ENCODE measurements at places on chromosomes 5 and 9.

- no peak for DNase-seq
These were observed 20.0 kb upstream of the TEX48 start for GRCh38 chr9:114701988-114702387.

DNA sequence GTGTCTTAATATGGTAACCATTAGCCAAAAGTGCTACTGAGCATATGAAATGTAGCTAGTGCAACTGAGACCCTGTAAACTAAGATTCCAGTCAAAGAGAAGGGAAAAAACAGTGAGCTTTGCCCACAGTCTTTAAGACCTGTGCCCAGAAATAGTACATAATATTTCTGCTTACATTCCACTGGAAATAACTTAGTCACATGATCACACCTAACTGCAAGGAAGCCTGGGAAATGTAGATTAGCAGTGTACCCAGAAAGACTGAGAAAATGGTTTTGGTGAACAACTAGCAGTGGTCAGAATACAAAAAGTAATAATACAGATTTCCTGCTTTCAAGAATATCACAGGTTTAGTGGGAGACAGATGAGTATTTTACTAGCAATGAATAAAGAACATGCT is 2.5 kb upstream of the CPLANE1 start:
- DNase-seq, result no peak

GRCh38 chr9:134295101-134295745 is 31.0 kb upstream of the RXRA start:
- DNase-seq, result no peak

GRCh38 chr9:123335193-123335985 is 20.6 kb upstream of the CRB2 start:
- DNase-seq, result no peak

DNA sequence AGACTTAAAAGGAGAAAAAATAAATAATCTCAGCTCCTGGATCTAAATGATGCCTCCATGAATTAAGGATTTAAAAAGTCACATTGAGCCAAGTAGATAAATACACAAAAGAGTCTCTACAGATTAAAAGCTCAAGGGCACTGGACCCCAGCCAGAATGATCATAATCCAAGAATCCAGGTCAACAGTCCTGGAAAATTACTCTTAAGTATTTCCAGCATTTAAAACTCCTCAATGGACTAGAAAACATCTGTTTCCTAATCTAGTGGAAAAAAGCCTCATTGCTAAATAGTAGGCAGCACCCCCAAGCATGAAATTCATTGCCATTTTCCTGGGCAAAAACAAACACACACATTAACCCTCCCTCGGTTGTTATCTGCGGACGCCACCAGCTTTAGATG is 96.8 kb downstream of the FRMD3 start:
- no peak for DNase-seq

DNA sequence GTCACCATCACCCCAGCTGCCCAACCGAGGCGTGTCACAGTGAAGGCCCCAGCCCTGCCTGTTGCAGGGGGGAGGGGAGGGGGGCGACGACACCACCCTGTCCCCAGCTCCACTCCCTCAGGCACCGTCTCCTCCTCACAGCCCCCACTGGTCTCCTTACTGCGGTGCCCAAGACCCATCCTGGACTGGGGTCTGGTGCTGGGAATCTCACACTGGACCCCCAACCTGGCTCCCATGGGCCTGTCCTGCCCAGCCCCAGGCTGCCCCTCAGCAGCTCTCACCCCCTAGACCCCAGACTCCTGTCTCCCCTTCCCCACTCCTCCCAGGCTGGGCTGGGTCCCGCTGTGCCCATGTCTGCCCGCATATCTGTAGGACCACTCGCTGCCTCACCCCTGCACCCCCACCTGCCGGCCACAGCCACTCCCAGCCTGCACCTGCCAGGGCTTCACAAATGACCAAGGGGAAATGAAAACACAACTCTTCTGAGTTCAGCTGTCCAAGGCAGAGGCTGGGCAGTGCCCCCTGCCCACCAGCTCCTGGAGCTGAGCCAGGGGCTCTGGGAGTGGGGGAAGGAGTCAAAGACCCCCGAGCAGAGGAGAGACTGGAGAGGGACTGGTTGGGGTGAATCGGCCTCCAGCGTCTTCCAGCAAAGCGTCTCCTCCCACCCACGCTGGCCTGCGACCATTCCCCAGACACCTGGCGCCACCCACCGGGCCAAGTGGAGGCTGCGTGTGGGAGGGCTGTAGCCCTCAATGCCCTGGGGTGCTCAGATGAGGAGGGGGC is 32.6 kb upstream of the EGFL7 start:
- DNase-seq, result peak; percentile 62

- DNase-seq, result no peak
These were observed 107.7 kb downstream of the MTRR start for GRCh38 chr5:7976411-7977190.

GRCh38 chr5:142206801-142207200 is 98.2 kb downstream of the NDFIP1 start:
- DNase-seq, result no peak

DNA sequence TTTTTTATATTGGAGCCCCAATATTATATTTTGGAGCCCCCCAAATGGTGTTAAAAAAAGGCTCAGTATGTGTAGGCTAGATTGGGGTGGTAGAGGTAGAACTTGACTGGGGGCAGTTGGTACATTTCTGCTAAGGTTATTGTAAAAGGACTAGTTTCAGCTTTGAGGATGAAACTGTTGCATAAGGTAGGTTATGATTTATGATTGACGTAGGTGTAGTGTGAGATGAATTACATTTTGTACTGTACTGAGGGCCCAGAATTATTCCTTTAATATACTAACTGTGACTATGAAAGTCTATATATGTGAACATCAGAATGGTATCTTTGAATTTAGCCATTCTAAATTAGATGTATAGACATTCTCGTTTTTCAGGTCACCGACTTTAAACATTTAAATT is 3.6 kb downstream of the RIC1 start:
- DNase-seq, result no peak

DNA sequence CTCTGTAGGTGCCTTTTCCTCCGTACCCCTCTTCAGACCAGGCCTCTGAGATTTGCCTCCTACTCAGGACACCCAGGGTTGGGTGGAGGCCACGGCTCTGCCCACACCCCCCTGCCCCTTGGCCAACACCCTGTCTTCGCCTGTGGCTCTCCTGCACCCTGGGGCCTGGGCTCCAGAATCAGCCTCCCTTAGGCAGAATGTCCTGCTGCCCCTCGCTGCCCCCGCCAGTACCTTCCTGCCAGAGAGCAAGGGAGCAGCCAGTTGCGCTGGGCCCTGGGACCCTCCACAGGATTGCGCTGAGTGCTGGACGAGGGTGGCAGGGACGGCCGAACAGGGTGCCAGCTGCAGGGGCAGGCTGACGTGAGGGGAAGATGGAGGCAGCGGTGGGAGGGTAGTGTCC is 53.5 kb downstream of the COL5A1 start:
- no peak for DNase-seq

DNA sequence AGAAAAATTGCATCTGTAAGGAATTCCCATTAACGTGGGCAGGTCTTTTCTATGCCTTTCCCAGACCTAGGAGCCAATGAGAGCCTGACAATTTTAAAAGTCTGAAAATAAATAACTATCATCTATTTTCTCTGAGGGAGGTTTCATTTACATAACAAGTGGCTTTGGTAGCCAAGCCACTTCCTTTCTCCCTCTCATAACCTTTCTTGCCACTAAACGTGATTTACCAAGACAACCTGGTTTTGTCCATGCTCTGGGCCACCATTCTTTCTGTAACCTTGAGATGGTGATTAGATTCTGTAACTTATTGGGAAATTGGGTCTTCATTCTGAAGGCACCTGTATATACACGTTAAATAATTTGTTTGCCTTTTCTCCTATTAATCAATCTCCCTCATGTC is 1046.9 kb downstream of the CDH12 start:
- DNase-seq, result no peak

- no peak for DNase-seq
These were observed 176.4 kb upstream of the ANKRD55 start for GRCh38 chr5:56409331-56410190.

DNA sequence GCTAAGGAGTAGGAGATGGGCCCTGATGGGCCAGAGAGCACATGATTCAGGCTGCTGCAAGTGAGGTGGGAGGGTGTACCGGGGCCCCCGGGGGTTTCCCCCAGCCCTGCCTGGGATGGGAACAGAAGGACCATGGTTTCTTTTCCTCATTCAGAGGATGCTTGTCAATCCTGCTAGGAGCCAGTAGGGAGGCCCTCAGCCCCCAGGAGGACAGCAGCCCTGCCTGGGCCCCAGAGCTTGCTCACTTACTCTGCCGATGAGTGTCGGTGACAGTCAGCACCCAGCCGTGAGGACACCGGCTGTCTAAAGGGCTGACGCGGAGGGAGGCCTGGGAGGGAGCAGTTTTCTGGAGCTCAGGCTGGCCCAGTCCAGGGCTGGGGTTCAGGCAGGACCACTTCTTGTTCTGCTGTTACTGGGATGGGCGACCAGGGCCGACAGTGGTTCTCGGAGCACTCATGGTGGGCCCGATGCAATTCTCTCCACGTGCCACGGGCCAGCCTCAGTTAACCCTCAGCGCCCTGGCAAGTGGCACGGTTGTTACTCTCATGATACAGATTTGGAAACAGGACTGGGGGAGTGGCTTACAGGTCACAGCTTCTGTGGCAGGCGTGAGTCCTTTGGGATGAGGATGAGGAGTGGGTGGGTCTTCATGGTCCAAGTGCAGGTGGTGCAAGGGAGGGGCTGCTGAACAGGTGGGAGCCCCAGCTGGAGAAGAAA is 1.8 kb downstream of the ARRDC1 start:
- DNase-seq, result no peak

DNA sequence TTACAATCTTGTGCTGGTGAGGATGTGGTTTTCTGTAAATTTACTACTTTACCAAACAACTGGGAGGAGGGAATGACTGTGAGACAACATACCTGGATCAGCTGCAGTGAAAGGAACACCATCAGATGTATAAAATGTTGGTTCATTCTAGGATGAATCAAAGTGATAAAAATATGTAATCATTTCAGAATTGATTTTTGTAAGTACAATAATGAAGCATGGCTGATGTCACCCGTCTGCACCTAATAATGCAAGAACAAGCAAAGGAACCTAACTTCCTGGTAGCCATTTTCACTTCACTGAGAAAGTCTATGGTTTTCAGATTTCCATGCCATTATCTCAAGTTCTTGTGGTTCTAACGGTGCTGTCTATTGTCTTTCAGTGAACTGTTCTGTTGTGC is 18.7 kb upstream of the C5orf34 start:
- DNase-seq, result no peak

DNA sequence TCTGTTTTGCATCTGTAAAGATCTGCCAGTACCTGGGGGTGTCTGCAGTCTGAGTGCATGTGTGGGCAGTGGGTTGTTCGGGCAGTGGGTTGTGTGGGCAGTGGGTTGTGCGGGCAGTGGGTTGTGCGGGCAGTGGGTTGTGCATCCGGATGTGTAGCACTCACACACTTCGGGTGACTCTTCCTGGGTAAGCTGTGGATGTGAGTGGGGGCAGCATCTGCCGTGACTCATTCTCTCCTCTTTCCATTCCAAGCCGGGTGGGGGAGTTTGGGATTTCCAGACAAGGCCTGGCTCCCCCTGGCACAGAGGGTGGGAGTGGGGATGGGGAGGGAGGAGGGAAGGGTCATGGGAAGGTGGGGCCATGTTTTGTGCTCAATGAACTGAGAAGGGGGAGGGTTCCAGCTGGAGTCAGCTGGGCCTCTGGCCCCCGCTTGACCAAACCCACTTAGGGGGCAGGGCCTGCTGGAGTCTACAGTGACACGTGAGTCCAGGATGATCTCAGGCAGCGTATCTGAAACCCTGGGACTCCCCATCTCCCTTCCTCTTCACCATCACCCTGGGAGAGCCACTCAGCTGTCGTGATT is 8.3 kb downstream of the CRB2 start:
- DNase-seq, result no peak
